ENCODE measurements at places on chromosomes 12 and 14.

DNA sequence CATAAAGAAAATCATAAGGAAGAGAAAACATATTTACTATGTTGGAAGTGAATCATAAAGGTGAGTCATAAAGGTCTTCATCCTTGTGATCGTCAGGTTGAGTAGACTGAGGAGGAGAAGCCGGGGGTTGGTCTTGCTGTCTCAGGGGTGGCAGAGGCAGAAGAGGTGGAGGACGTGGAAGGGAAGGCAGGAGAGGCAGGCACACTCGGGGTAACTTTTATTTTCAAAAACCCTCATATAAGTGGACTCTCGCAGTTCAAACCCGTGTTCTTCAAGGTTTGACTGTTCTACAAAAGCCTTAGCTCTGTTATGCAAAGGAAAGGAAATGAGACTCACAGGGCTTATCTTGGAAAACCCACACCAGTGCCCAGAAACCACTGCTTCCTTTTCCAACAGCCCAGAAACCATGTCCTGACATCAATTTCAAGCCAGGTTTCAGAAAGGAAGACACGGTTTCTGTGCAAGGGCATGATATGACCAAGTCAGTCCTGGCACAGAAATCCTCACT, 14.0 kb downstream of the SMCO2 start:
- DNase-seq: peak; percentile 77

GRCh38 chr14:106039400-106039799, 513.0 kb downstream of the TMEM121 start:
- peak; percentile 5 for DNase-seq

DNA sequence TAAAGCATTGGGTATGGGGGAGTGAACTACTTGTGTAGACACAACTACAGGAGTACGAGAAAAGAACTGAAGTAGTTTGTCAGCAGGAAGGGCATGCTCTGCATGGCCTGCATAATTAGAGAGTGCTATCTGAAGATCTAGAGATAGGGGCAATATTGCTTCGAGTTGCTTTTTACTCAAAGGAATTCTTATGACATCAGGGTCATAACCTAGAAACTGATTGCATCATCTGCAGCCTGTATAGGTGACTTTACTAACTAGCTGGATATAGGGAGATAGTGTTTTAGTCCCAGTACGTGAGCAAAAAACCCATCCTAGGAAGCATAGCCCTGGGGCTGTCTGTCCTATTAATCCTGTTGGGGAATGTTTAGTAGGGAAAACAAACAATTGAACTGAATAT, 39.8 kb downstream of the TMTC3 start:
- DNase-seq: no peak

GRCh38 chr14:90820958-90821357, 4.7 kb upstream of the TTC7B start:
- no peak for DNase-seq

DNA sequence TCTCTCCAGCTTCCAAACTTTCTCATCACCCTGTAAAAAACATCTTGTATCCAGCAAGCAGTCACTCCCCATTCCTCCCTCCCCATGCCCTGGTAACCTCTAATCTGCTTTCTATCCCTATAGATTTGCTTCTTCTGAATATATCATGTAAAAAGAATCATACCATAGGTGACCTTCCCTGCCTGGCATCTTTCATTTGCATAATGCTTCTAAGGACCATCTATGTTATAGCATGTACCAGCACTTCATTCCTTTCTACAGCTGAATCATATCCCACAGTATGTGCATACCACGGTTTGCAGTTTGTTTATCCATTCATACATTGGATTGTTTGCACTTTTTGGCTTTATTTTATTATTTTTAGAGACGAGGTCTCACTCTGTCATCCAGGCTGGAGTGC, 22.9 kb upstream of the VPS37B start:
- DNase-seq: no peak

DNA sequence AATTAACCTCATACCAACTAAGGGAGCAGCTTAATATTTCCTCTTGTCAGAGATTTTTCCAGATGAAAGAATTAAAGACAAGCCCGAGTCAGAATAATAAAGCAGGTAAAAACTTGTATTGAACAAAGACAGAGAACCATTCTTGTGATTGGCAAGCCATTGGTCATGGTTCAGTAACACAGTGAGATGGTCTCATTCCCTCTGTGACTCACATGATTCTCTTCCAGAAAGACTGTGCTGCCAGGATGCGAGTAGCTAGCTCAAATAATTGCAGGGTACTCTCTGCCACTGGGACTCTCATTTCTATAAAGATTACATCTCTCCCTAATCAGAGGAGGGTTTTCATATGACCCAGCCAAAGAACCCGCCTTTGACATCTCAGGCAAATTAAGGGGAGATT, 179.4 kb downstream of the PHLDA1 start:
- DNase-seq: no peak

DNA sequence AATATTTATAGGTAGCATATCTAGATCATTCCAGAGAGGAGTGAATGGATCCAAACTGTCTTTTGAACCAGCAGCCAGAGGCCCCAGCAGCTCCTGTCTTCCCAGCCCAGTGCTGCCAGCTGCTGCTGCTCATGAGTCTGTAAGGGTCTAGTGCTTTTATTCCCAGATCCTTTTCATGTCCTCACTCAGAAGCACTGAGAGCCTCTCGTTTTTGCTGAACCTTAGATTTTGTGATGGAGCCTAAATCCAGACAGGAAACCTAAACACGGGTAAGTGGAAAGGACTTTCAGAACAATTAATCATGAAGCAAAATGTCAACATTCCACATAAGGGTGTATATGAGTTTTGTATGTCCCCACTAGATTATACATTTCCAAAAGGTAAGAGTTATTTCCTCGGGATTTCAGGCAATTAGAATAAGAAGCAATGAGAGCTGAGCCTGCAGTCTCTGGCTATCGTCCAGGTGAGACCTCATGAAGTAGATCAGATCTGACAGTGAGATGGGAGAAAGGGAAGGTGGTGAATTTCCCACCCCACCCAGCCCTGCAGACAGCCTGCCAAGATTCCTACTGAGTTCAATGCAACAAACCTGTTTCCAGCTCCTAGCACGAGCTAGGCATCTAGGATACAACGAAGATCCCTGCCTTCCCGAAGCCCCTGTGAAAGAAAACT, 84.4 kb downstream of the NINJ2 start:
- DNase-seq: no peak

- no peak for DNase-seq
Observed at GRCh38 chr14:104885031-104885972, 20.2 kb downstream of the CEP170B start.

DNA sequence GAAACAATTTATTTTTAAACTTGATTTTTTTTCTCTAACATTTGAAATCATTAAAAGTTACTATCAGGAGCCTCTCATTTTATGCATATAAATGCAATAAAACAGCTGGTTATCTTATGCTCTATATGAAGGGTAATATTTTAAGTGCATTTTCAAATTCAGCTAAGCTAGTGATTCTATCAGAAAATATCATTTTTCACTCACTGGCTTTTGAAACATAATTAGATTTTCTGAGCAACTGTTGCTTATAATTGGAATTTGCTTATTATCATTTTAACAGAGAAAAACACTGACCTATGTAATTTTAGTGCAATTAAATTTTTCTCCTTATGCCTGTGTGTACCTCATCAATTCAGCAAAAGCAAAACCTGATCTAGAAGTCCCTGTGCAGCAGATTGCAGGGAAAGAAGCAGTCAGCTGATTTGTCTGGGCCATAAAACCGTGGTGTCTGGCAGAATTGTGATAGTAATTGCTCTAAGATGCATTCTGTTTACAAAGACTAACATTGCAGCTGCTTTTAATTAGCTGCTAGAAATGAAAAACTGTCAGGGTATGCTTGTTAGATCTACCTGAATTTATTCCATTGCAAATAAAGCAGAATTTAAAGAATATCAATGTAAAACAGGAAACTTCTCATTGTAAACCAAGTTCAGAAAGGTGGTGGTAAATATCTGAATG, 75.0 kb downstream of the BICD1 start:
- no peak for DNase-seq

GRCh38 chr12:29430716-29431044, 49.7 kb upstream of the ERGIC2 start:
- DNase-seq: no peak

- no peak for DNase-seq
Observed at GRCh38 chr12:32016680-32017482, 57.7 kb downstream of the RESF1 start.

DNA sequence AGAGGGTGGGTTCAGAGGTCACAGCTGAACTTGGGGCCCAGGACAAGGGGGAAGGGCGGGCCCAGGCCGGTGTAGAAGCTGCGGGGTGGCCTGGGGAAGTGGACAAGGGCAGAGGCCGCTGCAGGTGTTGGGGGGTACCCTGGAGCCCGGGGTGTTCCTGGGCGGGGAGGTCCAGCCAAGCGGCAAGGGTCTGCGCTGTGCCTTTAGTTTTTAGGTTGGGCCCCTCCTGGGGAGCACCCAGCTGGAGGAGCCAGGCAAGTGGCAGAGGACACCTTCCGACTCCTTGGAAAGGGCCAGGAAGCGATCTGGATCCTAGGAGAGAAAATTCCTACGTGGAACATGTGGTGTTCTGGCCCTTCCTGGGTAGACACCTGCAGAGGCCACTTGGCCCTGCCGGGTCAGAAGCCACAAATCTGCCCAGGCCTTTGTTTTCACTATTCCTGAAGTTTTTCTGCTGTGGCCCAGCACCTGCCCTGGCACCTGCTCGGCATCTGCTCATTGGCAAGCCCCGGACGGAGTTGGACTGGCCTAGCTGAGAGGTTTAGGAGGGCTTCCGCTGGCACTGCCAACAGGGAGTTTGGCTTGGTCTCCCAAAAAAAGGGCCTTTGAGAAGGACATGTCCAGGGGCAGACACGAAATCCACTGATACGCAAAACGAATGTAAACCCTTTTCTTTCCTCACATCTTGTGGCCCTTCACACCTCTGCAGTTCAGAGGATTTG, 61.1 kb downstream of the SMUG1 start:
- DNase-seq: no peak

- no peak for DNase-seq
Observed at GRCh38 chr12:117564881-117565280, 203.5 kb upstream of the NOS1 start.

DNA sequence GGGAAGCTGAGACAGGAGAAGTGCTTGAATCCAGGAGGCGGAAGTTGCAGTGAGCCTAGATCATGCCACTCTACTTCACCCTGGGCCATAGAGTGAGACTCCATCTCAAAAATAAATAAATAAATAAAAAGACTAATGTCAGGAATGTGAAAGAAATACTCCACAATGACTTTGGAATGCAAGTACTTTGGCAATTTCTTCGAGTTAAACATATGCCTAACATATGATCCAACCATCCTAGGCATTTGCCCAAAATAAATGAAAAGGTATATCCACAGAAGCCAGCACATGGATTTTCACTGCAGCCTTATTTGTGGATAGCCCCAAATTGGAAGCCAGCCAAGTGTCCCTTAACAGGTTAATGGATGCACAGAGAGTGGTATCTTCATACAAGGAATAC, 357.9 kb upstream of the TMEM132C start:
- no peak for DNase-seq

GRCh38 chr14:38042322-38042721, 165.4 kb upstream of the SSTR1 start:
- no peak for DNase-seq

- no peak for DNase-seq
Observed at GRCh38 chr12:87266305-87266704, 762.9 kb downstream of the C12orf50 start.

- DNase-seq: no peak
Observed at GRCh38 chr12:104994336-104994735, 8.2 kb downstream of the NOPCHAP1 start.

DNA sequence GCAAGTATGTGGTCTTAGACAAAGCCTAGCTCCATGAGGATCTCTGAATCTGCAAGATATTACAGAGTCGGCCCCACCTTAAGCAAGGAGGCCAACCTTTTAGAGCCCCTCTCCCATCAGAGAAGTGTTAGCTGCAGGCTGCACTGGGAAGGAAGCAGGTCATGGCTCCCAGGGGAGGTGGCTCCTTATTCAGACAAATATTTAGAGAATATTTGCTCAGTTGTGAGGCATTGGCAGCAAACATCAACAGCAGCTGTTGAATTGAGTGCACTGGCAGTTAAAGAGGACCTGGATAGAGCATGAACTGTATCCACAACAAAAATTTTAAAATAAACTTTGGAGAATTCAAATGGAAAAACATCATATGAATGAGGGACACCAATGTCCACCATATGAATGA, 44.7 kb downstream of the FSCB start:
- no peak for DNase-seq

DNA sequence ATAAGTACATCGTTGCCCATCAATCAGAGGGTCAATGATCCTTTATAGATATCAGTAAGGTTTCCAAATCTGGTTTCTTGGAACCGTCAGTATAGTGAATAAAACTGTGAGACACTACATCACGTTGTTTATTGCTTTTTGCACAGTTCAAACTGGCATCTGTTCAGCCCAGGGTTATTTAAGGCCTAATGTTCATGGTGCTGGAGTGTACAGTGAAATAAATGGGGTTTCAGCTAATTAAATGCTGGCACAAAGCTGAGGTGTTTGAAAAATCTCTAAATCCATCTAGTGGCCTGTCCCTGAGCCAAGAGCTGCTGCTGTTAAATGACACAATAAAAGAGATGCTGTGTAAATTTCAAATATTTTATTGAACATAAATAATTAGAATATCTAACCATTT, 69.9 kb downstream of the RPS29 start:
- DNase-seq: no peak

GRCh38 chr14:59920378-59920683, 387 bp downstream of the LRRC9 start:
- DNase-seq: no peak

DNA sequence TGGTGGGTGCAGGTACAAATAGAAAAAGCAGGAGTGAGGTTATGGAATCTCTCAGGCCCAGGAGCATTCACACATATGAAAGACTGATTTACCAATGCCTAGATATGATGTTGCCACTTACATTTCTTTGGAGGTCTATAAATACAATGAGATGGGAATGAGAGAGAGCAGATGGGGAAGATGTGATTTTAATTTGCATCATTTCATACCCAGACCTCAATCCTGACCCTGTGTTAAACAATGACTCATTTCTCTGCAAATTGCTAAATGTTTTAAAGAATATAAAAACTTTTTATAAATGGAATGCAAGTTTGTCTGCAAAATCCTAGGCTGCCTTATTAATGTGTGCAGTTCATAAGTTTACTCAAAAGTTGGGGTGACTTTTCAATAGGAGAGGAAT, 38.6 kb upstream of the GNG2 start:
- no peak for DNase-seq

DNA sequence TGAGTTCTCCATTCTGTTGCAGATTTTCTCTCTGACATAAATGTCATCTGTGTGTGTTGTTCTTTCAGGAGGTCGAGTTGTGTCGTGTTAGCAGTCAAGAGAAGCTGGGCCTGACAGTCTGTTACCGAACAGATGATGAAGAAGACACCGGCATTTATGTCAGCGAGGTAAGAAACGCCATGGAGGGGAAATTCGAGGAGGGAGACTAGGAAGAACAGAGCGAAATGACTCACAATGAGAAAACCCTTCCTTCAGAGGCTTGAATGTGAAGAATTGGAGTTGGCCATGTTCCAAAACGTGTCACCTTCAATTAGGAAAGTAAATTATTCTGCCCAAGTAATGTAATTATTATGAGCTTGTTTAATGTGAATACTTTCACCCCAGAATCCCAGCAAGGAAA, 364.5 kb downstream of the PDZRN4 start:
- DNase-seq: no peak

All from Kasumi-1 (cell line).